ENCODE measurements at places on chromosomes 12 and 14. TPM values are rescaled to one million over a fixed set of nuclear protein-coding genes. Genes with fewer than 3 reads are reported as not detected.

The CCDC197 gene
- total RNA-seq: not detected

DNA sequence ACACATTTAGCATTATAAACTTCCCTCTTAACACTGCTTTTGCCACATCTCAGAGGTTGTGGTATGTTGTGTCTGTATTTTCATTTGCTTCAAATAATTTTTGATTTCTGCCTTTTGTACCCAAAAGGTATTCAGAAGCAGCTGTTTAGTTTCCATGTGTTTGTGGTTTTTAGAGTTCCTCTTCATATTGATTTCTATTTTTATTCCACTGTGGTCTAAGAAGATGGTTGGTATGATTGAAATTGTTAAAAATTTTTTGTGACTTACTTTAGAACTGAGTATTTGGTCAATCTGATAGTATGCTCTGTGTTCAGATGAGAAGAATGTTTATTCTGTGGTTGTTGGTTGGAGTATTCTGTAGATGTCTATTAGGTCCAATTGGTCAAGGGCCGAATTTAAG, 76.4 kb downstream of the IFNG-AS1 start:
- DNase-seq: no peak

GRCh38 chr14:28756884-28757570, 9.6 kb upstream of the FOXG1 start:
- no peak for DNase-seq

The C1QL4 gene
- total RNA-seq: not detected

The HAL gene
- total RNA-seq: 1.5 TPM

DNA sequence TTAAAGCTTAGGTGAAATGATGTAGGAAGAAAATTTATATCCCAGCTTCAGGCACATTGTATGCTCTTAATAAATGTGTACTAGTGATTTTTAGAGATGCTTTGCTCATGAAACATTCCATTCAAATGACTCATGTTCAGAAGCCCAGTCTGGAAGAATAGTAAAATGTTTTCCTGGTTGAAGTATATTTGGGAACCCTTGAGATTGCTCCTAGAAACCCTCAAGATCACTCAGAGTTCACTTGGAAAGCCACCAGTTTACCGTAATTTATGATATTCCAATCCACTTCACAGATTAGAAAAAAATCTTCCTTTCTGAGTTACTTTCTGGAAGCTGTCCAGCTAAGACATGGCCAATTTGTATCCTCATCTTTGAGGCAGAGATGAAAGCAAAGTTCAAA, 186.4 kb downstream of the SYT10 start:
- DNase-seq: no peak

- DNase-seq: no peak
Measured at GRCh38 chr12:126588586-126589249, 1523.5 kb downstream of the AACS start.

DNA sequence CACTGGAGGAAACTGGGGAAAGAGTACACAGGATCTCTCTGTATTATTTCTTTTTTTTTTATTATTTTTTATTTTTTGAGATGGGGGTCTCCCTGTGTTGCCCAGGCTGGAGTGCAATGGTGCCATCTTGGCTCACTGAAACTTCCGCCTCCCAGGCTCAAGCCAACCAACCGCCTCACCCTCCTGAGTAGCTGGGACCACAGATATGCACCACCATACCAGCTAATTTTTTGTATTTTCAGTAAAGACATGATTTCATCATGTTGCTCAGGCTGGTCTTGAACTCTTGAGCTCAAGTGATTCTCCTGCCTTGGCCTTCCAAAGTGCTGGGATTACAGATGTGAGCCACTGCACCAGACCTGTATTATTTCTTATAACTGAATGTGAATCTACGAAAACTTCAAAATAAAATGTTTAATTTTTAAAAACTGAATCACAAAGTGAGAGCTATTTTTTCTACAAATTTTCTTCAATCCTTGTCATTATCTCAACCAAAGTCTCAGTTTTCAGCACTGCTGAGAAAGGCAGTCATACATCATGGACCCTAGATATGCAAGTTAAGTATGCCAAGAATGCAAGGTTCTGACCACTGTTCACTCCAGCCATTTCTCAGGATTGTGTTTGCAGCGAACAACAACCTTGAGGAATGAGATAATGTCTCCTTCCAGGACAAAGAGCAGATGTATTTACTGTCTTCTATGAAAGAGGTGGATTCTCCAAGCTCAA, 2.4 kb downstream of the EAPP start:
- DNase-seq: no peak

GRCh38 chr14:87952307-87953094, 40.5 kb downstream of the GALC start:
- DNase-seq: no peak

DNA sequence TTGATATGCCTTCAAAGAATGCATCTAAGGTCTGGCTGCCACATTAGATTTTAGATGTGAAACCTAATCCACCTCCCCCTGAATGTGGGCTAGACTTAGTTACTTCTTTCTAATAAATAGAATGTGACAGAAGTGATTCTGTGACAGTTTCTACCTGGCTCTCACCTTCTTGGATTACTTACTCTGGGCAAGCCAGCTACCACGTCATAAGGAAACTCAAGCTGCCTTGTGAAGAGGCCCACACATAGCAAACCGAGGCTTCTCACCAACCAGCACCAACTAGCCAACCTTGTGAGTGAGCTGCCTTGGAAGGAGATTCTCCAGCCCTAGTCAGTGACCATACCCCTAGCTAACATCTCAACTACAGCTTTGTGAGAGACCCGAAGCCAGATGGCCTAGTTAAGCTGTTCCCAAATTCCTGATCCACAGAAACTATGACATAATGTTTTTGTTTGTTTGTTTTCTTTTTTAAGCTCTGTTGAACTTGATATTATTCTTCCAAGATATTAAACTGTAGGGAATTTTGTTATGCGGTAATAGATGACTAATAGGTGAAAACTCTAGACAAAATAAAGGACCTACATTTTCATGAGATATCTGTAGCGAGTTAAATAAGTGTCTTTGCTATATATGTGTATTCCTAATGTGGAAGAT, 6.2 kb downstream of the GPR19 start:
- no peak for DNase-seq

The CLEC2A gene
- not detected for total RNA-seq

The TSHR gene
- not detected for total RNA-seq

GRCh38 chr12:98870504-98870903, 225.4 kb downstream of the APAF1 start:
- no peak for DNase-seq

GRCh38 chr12:95224202-95225170, 6.9 kb downstream of the VEZT start:
- no peak for DNase-seq

The RNASE9 gene
- total RNA-seq: not detected

GRCh38 chr12:40980427-40980961, 207.6 kb upstream of the PDZRN4 start:
- DNase-seq: no peak

- peak; percentile 28 for DNase-seq
Measured at GRCh38 chr12:121391619-121392324, 8.1 kb upstream of the RNF34 start.

DNA sequence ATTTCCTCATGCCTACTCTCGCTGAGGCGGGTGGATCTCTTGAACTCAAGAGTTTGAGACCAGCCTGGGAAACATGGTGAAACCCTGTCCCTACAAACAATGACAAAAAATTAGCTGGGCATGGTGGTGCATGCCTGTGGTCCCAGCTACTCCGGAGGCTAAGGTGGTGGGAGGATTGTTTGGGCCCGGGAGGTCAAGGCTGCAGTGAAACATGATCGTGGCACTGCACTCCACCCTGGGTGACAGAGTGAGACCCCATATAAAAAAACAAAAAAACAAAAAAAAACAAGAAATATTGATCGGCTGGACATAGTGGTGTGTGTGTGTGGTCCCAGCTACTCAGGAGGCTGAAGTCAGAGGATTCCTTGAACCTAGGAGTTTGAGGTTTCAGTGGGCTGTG, 9.2 kb downstream of the MOAP1 start:
- no peak for DNase-seq

GRCh38 chr12:106128585-106129328, 10.0 kb downstream of the NUAK1 start:
- DNase-seq: no peak

The EML1 gene
- 82.5 TPM for total RNA-seq

The EIF2S3B gene
- 0.38 TPM for total RNA-seq

DNA sequence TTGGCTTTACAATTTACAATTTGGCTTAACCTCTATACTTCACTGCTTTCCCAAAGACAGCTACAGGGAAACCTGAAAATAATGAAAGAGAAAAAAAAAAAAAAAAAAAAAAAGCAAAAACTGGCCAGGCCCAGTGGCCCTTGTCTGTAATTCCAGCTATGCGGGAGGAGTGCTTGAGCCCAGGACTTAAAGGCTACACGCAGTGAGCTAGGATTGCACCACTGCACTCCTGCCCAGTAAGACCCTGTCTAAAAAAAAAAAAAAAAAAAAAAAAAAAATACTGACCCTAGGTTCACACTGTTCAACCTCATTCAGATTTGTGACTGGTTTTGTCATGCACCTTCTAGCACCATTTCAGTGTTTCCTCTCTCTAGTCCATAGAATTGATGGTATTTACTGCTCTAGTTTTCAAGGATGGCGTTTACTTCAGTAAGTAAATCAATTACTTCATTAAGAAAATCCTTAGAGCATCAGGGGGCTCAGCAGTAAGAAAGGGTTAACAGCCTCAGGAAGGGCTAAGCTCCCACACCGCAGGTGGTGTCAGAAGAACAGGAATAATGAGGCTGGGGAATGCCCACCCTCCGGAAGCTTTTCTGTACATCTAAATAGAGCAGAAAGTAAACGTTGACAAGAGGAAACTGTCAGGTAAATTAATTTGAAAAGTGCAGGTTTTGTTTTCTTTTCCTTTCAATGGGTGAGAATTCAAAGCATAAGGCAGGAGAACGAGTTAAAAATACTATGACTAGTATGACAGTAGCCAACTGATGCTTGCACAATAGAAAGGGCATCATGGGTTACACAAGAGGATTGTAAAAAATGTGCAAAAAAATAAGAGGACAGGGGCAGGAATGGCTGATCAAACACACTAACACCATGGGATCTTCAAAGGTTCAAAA, 115.0 kb upstream of the MDM1 start:
- DNase-seq: no peak

DNA sequence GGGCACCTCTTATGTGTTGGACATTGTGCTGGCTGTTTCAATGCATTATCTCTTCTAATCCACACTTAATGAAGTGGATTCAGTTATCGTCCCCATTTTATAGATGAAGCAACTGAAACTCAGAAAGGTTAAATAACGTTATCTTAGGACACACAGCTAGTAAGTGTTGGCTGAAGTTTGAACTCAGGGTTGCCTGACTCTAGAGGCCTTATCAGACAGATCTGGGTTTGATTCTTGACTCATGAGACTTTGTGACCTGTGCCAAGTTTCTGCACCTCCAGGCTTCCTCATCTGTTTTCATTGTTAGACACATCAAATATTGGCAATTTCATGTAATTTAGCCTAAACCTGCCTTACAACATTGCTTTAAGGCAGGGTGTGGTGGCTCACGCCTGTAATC, 18.2 kb upstream of the IRF2BPL start:
- DNase-seq: no peak

The PNMA1 gene
- total RNA-seq: 11.7 TPM

DNA sequence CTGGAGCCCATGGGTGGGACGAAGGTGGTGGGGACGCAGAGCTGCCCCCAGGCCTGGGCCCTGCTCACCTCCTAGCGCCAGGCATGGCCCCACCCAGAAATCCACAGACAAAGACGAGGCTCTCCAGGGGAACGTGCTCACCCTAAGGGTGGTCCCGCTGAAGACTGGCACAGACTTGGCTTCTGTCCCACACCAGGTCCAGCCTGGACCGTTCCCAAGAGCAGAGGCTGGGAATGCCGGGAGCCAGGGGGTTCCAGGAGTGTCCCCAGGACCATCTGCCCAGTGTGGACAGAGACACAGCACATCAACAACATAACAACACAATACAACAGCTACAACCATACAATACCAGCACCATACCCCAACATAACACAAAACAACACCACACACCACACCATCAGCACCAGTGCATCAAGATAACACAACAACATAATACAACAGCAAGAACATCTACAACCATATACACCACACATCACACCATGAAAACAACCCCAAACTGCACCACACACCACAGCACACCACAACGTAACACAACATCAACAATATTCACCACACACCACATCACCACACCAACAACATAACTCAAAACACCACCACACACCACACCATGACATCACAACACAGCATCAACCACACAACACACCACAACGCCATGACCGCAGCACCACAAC, 329.6 kb downstream of the ADGRD1 start:
- peak; percentile 2 for DNase-seq

DNA sequence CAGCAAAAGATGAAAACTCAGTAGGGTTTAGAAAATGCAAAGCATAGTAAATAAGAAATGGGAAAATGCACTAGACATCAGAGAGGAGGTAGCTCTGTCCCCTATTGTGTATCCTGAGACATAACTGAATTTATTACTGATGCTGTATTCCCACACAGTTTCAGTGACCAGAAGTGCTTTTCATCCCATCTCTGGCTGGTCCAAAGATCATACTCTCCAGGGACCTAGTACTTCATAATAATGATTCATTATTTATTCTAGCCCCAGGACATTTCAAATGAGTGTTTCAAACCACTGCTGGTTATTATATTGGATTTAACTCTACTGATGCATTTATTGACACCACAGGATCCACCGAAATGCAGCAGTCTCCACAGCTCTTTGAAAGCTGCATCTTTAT, 163.3 kb downstream of the PAWR start:
- no peak for DNase-seq

- no peak for DNase-seq
Measured at GRCh38 chr12:111270239-111270638, 98.7 kb downstream of the PHETA1 start.

GRCh38 chr12:50039151-50039835, 14.0 kb upstream of the RACGAP1 start:
- DNase-seq: peak; percentile 89
